ENCODE measurements at places on chromosomes 7 and 10.
A peak's percentile ranks its signal among the peaks of the same experiment; 100 is the strongest.

- DNase-seq = peak; percentile 98
Observed at GRCh38 chr10:30857803-30858202, 173.9 kb downstream of the ZNF438 start.

DNA sequence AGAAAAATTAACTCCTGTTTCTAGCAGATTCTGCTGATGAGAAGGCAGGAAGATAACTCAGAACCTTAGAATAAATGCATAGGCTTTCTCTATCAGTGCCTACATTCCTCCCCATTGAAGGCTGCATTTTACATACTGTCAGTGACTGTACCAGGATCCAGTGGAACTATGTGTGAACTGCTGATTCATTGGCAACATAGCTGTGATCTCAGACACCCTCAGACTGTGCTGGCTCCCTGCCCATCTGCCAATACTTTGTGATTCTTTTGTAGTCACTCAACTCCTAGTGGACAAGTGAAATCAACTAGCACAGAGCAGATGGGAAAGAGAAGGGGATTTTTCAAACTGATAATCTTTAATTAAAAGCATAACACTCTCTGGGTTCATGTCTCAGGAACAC, 375.8 kb downstream of the MDFIC start:
- DNase-seq = peak; percentile 67

- peak; percentile 88 for DNase-seq
Observed at GRCh38 chr10:71213761-71214440, 1.5 kb downstream of the UNC5B start.

DNA sequence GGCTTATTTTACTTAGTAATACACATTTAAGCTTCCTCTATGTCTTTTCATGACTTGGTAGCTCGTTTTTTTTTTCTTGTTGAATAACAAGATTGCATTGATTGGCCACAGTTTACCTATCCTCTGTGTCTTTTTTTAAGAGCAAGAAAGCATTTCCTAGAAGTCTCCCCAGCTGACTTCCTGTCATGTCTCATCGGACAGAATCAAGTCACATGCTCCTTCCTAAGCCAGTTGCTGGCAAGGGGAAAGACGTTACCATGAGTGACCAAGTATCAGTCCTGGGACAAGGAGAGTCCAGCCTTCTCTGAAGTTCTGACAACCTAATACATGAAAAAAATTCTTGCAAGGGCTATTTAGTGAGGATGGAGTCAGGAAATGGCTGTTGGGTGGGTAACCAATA, 24.9 kb upstream of the SFRP5 start:
- no peak for DNase-seq

DNA sequence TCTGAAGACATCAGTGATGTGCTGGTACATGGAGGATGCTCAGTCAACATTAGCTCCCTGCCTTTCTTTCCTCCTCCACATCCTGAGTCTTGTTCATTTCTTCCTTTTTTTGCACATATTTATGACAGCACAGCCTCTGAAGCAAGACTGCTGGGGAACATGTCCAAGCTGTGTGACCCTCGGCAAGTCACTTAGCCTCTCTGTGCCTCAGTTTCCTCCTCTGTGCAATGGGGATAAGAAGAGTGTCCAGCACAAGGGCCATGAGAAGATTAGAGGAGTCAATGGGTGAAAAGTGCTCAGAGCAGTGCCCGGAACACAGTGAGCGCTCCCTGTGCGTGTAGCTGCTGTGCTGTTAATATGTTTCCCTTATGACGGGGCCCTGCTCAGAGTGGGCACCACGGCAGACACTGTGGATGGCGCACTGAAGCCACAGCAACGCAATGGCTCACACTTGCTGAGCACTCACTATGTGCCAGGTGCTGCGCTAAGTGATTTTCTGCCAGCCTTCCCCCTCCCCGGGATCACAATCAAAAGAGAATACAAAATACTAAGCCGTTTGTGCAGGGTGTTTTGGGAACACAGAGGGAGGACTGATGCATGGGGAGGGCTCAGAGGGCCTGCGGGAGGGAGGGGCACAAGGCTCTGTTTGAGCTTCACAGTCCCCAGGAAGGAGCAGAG, 28.7 kb downstream of the ZCCHC24 start:
- no peak for DNase-seq

GRCh38 chr7:69796416-69796815, 198.1 kb downstream of the AUTS2 start:
- no peak for DNase-seq

GRCh38 chr7:50981743-50982142, 199.0 kb upstream of the GRB10 start:
- no peak for DNase-seq

GRCh38 chr7:52486267-52486666, 549.2 kb upstream of the POM121L12 start:
- DNase-seq = no peak

DNA sequence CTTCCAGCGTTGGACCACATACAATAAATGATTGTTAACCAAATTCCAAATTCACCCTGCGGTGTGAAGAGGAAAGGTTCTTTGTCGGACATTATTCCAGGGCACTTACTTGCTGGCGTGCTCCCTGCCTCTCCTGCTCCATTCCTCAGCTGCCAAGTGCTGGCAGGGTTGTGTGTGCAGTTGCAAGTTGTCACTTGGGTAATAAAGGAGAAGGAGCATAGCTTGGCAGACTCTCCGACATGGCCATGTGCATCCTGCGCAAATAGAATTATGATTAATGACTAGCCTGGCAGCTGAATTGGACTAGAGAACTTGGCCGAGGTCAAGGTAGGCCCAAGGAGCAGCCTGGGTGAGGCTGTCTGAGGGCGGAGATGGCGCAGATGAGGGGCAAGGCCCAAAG, 92.3 kb upstream of the ELMO1 start:
- DNase-seq = no peak

- no peak for DNase-seq
Observed at GRCh38 chr10:80153460-80153859, 20.9 kb downstream of the PLAC9 start.

GRCh38 chr7:102431617-102432298, 1.6 kb upstream of the ORAI2 start:
- no peak for DNase-seq

GRCh38 chr7:157087646-157088045, 51.1 kb upstream of the UBE3C start:
- DNase-seq = no peak

- peak; percentile 23 for DNase-seq
Observed at GRCh38 chr7:148793590-148793989, 90.5 kb downstream of the EZH2 start.

GRCh38 chr10:74825371-74826141, 844 bp upstream of the KAT6B start:
- no peak for DNase-seq
